ENCODE measurements at places on chromosomes 1 and 21. TPM values are rescaled to one million over a fixed set of nuclear protein-coding genes. Genes with fewer than 3 reads are reported as not detected.

DNA sequence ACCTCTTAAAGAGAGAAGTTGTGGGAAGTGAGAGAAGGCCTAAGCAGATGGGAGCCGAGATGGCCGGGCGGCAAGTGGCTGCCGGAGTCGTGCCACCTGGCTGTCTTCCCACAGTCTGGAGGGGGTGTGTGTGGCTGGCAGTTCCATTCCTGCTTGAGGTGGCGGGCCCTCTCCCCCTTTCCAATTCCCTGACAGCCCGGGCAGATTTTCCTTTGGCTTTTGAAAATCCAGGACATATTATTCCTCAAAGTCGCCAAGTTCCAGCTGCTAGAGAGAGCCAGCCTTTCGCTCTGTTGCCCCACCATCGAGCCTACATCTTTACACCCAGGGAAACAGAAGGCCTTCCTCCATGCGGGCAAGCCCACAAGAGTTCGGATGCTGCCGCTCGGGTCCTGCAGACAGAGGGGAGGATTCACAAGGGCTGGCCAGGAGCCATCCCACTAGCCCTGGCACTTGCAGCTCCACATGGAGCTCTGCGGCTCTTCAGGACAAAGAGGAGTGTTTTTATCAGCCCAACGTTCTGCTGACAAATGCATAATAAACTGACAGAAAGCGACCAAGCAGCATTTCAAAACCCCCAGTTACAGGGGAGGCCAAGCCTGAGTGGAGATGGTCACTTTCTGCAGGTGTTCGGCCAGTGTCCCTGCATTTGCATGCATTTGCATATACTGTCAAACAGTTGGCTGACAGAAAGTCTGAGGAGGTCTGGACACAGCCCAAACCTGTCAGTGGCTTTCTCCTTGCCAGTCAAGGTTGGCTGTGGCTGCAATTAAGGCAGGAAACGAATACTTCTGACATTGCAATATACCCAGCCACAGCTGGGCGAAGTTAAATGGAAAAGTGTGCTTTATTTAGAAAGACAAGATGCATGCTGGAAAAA lies 45.9 kb downstream of the OLIG1 start:
- no peak for DNase-seq

DNA sequence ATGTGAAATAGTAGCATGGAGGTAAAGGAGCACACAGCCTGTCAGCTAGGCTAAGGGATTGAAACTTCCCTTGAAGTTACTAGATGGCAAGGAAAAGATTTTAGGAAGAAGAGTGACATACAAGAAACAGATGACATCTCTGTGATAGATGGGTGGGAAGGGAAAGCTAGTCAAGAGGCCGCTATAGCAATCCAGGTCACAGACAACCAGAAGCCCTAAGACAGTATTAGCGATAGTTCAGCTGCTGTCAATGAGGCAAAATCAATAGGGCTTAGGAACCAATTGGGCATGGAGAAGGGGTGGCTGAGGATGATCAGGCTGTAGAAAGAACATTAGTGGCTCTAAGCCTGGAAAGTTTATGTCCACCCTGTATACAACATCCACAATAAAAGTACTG lies 111.1 kb downstream of the GLUL start:
- DNase-seq: no peak

DNA sequence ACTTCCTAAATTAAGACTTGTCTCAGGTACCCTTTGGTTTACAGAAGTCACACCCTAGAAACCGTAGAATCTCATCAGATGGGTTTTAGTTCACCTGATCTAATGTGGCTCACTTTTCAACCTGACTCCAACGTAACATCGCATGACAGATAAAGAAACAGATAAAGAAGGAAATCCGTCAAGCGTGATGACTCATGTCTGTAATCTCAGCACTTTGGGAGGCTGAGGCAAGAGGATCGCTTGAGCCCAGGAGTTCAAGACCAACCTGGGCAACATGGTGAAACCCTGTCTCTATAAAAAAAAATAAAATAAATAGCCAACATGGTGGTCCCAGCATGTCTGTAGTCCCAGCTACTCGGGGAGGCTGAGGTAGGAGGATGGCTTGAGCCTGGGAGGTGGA lies 97.3 kb downstream of the SPSB1 start:
- DNase-seq: no peak

DNA sequence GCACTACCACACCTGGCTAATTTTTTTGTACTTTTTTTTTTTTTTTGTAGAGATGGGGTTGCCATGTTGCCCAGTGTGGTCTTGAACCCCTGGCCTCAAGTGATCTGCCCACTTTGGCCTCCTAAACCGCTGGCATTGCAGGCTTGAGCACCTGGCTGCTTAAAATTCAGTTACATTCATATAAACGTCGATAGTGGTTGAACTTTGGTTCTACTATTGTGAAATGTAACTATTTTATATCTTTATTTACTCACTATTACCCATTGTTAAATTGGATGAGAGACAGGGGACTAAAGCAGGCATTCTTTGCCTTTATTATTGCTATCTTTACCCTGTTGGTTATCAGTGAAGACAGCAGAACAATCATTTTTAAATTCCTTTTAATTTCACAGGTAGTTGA lies 6.2 kb downstream of the SNX27 start:
- DNase-seq: no peak

DNA sequence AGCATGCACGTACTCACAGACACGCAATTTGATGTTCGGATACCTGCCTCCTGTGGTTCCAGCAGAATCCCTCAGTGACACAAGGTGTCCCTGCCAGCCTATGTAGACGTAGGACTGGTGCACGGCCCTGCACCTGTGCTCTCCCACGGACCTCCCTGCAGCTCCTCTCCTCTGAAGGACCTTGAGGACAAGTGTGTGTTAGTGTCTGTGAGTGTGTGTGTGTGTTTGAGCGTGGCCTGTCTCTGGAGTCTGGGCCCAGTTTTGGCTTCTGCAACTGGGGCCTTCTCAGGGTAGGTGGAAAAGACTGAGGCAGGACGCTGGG lies 22.5 kb upstream of the DMBX1 start:
- DNase-seq: no peak

GRCh38 chr1:82858031-82858430 lies 1057.3 kb downstream of the ADGRL2 start:
- no peak for DNase-seq

DNA sequence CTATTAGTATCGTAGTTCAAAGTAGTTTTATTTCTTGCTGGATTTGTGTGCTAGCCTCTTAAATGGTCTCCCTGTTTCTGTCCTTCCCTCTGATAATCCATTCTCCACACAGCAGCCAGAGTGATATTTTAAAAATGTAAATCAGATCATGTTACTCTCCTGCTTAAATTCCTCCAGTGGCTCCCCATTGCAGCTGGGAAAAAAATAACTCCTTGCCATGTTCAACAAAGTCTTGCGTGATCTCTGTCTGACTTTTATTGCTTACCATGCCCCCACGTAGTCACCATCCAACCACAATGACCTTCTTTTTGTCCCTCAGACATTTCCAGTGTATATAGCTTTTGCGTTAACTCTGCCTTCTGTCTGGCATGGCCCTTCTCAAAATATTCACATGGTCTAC lies 178.8 kb downstream of the FGGY start:
- no peak for DNase-seq

DNA sequence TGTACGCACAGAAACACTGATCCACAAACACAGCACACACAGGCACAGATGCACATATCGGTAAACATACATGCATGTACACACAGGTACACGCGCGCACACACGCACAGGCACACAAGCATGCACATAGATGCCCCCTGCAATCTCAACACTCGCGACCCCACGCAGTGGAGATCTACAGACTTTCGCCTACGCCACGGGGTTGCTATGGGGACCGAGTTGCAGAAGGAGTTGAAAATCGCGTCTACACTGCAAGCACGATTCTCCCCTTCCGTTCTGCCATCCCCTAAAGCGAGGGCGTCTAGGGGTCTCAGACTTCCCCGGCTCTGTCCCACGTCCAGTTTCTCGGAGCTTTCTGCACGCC lies 826 bp downstream of the TRIM17 start:
- no peak for DNase-seq

DNA sequence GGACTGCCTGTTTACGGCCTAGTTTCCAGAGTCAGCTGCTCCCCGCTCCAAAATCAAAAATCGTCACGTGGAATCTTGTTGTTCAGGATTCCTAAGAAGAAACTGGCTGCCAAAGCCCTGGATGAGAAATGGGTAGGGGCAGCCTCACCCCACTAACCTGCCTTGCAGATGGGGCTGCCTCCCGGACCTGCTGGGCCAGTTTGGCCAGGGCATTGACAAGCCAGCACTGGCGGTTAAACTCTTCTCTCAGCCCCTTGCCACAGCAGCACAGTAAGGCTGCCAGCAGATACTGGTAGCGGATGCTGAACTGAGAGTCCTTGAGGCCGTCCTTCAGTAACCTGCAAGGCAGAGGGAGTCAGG lies 31.6 kb upstream of the PPP1R15B start:
- DNase-seq: no peak

GRCh38 chr1:6287431-6287886 lies 26.6 kb upstream of the GPR153 start:
- no peak for DNase-seq

DNA sequence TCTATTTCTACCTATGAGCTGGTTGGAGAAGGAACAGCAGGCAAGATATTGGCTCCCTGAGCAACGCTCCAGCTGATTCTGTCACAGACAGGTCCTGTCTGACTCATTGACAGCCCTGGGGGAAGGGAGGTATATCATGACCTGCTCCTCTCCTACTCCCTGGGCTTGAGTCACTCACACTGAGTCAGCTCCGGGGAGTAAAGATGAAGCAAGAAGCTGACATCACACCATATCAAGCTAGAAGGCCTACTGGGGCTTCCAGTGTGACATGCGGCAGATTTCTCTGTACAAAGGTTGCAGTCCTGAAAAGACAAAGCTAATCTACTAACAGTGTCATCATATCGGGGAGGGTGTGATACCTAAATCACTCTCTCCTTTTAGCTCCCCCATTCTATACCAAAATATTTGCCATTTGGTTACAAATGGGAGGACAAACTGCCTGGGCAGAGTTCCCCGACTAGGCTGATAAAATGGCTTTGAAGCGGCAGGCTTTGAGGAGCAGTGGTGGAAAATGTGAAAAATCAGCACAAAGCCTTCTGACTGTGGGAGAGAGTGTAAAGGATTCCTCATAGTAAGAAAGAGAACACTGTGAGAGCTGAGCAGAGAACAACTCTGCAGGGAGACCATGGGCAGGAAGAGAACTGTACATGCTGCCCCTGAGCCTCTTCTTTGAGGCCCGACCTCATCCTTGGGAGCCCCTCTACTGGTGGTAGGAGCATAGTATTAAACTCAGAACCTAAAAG lies 15.5 kb downstream of the PI4KB start:
- DNase-seq: no peak

GRCh38 chr21:15229390-15229789 lies 164.6 kb upstream of the NRIP1 start:
- DNase-seq: no peak

GRCh38 chr1:230030122-230030821 lies 36.8 kb upstream of the GALNT2 start:
- DNase-seq: no peak

- no peak for DNase-seq
Observed at GRCh38 chr1:15080328-15081007, 73.1 kb upstream of the TMEM51 start.

GRCh38 chr1:93317207-93317606 lies 28.5 kb upstream of the DR1 start:
- DNase-seq: no peak

DNA sequence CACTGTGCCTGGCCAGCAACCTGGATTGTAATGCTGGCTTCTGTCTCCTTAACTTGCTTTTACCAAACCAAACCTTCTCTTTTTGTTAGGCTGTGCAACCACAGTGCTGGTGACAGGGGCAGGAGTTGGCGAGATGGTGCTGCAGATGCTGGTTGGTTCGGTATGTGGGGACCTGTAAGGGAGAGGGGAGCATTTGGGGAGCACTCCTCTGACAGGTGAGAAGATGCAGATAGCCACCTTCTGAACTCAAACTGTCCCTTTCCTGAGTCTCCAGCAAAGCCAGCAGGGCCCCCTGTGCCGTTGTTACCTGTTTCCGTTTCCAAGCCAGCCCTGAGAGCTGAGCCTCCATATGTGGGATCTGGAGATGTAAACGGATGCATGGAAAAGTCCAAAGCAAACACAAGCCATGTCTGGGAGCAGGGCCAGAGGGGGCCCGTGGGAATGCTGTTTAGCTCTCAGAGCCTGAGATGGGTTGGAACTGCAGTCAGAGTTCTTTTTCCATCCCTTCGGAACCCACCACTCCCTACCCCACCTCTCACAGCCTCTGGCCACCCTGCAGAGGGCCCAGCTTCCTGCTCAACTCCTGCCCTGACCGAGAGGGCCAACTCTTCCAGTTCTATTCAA lies 34.0 kb downstream of the ELK4 start:
- peak; percentile 59 for DNase-seq

- no peak for DNase-seq
Observed at GRCh38 chr1:80961464-80962190, 839.1 kb upstream of the ADGRL2 start.

- DNase-seq: no peak
Observed at GRCh38 chr1:63466759-63467158, 56.3 kb downstream of the ITGB3BP start.

- no peak for DNase-seq
Observed at GRCh38 chr1:17642169-17642568, 102.7 kb downstream of the ARHGEF10L start.

DNA sequence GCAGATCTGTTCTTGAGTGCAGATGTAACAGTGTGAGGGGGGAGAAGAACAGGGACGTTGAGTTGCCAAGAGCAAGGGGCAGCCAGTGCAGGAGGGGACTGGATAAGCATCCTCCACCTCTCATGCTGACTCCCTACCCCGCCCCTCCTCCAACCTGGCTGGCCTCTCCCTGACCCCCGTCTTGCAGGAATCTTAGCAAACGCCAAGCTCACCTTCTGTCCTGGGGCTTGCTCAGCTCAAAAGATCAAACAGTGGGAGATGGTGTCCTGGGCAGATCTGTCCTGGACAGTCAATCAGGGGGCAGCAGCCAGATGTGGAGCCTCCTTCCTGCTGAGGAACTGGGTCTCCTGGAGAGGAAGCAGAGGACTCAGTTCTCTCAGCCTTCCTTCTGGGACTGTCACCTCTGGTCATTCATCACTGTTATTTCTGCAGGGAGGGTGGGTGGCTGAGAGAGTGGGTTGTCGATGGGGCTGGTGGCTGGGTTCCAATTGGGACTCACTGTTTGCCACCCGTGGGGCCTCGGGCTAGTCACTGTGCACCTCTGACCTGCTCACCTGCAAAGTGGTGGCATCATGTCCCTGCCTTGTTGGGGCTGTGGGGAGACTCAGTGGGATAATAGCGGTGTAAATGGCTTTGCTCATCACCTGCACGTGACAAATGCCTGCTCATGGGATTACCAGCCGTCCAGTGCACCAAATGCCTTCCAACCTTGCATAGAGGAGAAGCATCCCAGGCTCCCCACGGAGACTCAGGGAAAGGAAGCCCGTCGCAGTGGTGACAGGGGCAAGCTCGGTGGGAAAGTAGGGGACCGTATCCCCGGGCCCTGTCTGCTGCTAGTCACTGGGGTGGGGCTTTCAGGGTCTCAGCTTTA lies 154.4 kb downstream of the PTPRU start:
- no peak for DNase-seq

- DNase-seq: no peak
Observed at GRCh38 chr1:203682473-203683383, 56.1 kb downstream of the ATP2B4 start.

- no peak for DNase-seq
Observed at GRCh38 chr21:42261829-42262200, 42.9 kb downstream of the ABCG1 start.

ASTN1 gene
- 1.6 TPM for polyA plus RNA-seq

CFAP141 gene
- polyA plus RNA-seq: not detected

C1QTNF12 gene
- 7.2 TPM for polyA plus RNA-seq

COL9A2 gene
- polyA plus RNA-seq: 39.4 TPM

ARHGEF19 gene
- polyA plus RNA-seq: 16.7 TPM

LRRC8C gene
- polyA plus RNA-seq: 7.3 TPM

CD55 gene
- 46.0 TPM for polyA plus RNA-seq

PDC gene
- not detected for polyA plus RNA-seq

FOXD2 gene
- 7.0 TPM for polyA plus RNA-seq

Data from left renal cortex interstitium (tissue), 4 donors.